ENCODE measurements at places on chromosomes 16 and 17. TPM values are rescaled to one million over a fixed set of nuclear protein-coding genes. Genes with fewer than 3 reads are reported as not detected.

The GAS7 gene
- total RNA-seq: 0.10 TPM

The OR1F1 gene
- not detected for total RNA-seq

The ABCC11 gene
- not detected for total RNA-seq

The CLEC18A gene
- total RNA-seq: 0.57 TPM

The CD300LG gene
- total RNA-seq: under 0.01 TPM

The CA4 gene
- total RNA-seq: not detected

The USP43 gene
- 0.98 TPM for total RNA-seq

The ZNF423 gene
- total RNA-seq: 8.6 TPM

The SLC12A3 gene
- not detected for total RNA-seq

The TMEM114 gene
- total RNA-seq: not detected

The LRRC37A gene
- total RNA-seq: 1.3 TPM

The CDH13 gene
- total RNA-seq: 235 TPM

The NPB gene
- total RNA-seq: 0.65 TPM

The OR2C1 gene
- not detected for total RNA-seq

All from vein endothelial cell (primary cell).